ENCODE measurements at places on chromosomes 12 and 14.

- no peak for DNase-seq
Measured at GRCh38 chr12:71558445-71558844, 105.2 kb downstream of the ZFC3H1 start.

GRCh38 chr14:74826574-74826973 lies 49.4 kb downstream of the PROX2 start:
- no peak for DNase-seq

DNA sequence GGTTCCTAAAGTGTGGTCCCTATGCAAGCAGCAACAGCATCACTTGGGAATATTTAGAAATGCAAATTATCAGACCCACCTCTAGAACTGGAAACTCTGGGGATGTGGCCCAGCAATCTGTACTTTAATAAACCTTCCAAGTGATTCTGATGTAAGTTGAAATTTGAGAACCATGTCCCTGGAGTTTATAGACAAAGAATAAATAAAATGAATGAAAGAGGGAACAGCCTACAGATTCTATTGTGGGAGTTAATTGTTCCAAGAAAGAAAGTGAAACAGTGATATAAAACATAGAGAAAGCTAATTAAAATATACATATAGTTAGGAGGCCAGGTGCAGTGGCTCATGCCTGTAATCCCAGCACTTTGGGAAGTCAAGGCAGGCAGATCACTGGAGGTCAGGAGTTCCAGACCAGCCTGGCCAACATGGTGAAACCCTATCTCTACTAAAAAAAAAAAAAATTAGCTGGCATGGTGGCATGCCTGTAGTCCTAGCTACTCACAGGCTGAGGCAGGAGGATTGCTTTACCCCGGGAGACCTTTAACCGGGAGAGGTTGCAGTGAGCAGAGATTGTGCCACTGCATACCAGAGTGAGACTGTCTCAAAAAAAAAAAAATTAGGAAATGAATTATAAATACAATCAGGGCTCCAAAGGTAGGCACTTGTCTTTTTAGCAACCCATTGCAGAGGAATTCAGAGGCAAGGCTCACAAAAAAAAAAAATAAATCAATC lies 507.5 kb downstream of the NAV3 start:
- no peak for DNase-seq

- no peak for DNase-seq
Measured at GRCh38 chr12:132580701-132581292, 29.6 kb downstream of the LRCOL1 start.

- no peak for DNase-seq
Measured at GRCh38 chr12:68932128-68932960, 627 bp downstream of the CPM start.

DNA sequence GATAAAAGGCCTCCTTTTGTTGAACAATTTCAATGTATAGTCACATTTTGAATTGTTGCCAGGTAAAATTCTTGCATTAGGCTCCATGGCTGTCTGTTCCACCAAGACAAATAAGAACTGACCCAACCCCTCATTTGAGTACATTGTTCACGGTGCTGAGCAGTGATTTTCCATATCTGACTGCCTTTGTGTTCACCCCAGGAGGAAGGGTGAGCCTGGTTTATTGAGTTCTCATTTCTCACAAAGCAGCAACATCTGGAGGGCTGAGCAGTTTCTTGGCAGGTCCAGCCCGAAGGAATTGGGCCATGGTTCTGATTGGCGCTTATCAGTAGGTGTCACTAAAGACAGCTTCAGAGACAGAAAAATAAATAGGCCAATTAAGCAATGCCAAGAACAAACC lies 149.1 kb downstream of the BMP4 start:
- no peak for DNase-seq

DNA sequence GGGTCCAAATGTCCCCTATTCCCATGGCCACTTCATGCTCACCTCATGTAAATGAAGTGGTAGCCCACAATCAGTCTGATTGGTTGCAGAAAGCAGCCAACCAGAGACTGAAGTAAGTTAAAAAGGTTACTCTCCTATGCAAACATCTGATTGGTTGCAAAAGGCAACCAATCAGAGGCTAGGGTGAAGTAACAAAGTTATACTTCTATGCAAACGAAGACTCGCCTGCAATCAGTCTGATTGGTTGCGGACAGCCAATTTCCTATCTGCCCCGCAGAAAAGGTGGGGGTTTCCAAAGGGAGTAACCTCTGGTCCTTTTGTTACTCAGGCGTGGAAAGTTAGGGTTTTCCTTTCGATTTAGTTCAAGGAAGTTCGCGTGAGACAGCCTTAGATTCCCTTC lies 208.1 kb upstream of the NEDD1 start:
- DNase-seq: no peak

DNA sequence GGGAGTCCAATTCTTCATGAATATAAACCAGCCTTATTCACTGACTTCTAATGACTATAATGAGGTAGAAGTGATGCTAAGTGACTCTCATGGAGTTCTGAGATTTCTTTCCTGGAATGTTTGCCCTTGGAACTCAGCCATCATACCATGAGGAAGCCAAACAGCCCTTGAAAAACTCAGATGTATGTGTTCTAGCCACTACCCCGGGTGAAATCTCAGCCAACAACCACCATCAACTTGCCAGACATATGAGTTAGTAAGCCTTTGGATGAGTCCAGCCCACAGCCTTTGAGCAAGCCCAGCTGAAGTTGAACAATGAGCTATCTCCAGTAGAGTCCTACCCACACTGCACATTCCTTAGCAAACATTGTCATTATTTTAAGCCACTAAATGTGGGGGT lies 149.5 kb downstream of the SLC6A15 start:
- DNase-seq: no peak

- peak; percentile 87 for DNase-seq
Measured at GRCh38 chr12:26126340-26127284, 1.8 kb upstream of the BHLHE41 start.

- no peak for DNase-seq
Measured at GRCh38 chr14:74669846-74670245, 43.0 kb downstream of the AREL1 start.

- DNase-seq: no peak
Measured at GRCh38 chr12:13628067-13628466, 353.3 kb downstream of the GRIN2B start.

- DNase-seq: no peak
Measured at GRCh38 chr14:62687818-62688217, 357.4 kb downstream of the KCNH5 start.

DNA sequence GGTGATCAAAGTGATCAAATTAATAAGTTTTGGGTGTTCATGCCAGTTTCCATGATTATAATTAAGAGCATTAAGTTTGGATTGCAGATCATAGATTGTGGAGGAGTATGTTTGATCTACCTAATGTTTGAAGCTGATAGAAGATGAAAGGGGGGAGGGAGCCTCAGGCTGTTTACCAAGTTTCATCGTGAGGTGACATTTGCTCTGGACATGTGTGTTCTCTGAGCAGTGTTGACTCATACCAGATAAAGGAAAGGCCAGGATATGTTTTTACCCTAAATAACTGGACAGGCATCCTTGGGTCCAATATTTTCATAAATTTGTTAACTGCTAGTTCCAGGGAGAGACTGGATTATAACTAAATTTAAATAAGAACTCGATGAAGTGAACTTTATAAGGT lies 3.5 kb upstream of the SEL1L start:
- DNase-seq: no peak

GRCh38 chr14:69055999-69056788 lies 77.1 kb upstream of the ACTN1 start:
- no peak for DNase-seq

GRCh38 chr12:68595241-68595640 lies 15.5 kb upstream of the RAP1B start:
- no peak for DNase-seq
